ENCODE measurements at places on chromosomes 5 and 9. TPM values are rescaled to one million over a fixed set of nuclear protein-coding genes. Genes with fewer than 3 reads are reported as not detected.
A peak's percentile ranks its signal among the peaks of the same experiment; 100 is the strongest.

Gene SEMA4D
- total RNA-seq, result 1.9 TPM

DNA sequence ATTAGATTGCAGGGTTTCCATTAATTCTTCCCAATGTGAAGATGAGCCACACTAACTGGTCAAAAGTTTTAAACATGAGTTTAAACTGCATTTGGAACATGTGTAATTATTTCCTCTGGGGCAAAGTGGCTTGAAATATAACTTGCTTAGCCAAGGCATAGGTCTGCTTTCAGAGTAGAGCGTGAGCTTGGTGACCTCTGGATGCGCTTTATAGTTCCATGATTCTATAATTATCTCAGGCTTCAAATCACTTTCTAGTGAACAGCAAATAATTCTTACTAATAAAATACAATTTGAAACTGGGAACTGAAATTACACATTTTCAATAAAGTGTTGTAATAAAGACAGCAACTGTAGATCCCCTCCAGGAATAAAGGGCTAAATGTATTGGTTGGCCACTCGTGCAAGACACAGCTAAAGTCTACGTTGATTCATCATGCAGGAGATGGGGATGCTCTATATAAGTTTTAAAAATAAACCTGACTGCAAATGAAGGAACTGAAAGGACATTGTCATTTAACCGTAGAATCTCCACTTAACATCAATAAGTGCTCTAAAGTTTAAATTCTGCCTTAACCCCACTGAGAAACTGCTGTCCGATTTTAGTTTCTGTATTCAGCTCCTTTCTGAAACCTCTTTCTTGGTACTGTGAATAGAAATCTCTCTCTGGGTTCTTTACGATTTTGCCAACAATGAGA is 460.0 kb downstream of the PSAT1 start:
- no peak for DNase-seq

GRCh38 chr5:5461012-5461411 is 38.5 kb downstream of the ICE1 start:
- peak; percentile 8 for DNase-seq

DNA sequence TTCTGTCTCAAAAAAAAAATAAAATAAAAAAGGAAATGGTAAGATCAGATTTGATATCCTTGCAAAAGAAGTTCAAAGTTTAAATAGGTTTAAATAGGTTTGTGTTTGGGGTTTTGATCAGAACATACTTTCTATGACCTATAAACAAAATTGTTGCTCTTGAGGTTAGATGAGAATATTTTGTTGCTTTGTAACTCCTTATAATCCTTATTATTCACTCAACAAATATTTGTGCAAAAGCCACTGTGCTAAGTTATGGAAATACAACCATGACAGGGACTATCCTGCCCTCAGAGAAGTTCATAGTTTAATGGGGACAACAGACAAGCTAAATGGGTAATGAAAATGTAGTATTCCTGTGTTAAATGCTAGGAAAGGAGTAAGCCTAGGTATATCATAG is 71.5 kb downstream of the INVS start:
- DNase-seq, result no peak
